ENCODE measurements at places on chromosomes 11 and 22. TPM values are rescaled to one million over a fixed set of nuclear protein-coding genes. Genes with fewer than 3 reads are reported as not detected.

GRCh38 chr11:6623391-6624363, 4.5 kb upstream of the TPP1 start:
- H3K4me3 ChIP-seq = no peak overlapping the region
- no peak overlapping the region for H3K27ac ChIP-seq
- DNase-seq = no peak
- peaks cover 40% of the 10 kb centered on the region for H3K36me3 ChIP-seq
- no peaks in the 10 kb centered on the region for H3K4me1 ChIP-seq
- no peaks in the 10 kb centered on the region for H3K27me3 ChIP-seq

DNA sequence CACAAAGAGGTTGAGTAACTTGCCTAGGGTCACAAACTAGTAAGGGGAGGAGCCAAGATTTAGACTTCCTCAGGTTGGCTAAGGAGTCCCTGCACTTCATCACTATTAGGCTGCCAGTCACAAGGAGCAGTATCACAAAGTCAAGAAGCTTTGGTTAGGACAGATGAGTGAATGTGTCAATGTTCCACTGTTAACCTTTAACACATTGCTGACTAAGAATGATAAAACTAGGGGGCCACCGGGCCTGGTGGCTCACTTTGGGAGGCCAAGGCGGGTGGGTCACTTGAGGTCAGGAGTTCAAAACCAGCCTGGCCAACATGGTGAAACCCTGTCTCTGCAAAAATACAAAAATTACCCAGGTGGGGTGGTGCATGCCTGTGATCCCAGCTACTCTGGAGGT, 32.0 kb downstream of the TMEM123 start:
- peaks cover 12% of the 10 kb centered on the region for H3K4me1 ChIP-seq
- no peak for DNase-seq
- H3K27me3 ChIP-seq = no peaks in the 10 kb centered on the region
- no peaks in the 10 kb centered on the region for H3K36me3 ChIP-seq

KRTAP5-2 gene
- total RNA-seq = not detected

APOL5 gene
- not detected for total RNA-seq

Data from tibial nerve (tissue), 4 donors.